ENCODE measurements at places on chromosomes 13 and 19. TPM values are rescaled to one million over a fixed set of nuclear protein-coding genes. Genes with fewer than 3 reads are reported as not detected.

The LILRB5 gene
- not detected for total RNA-seq

- no peak overlapping the region for H3K4me3 ChIP-seq
- H3K36me3 ChIP-seq, result no peaks in the 10 kb centered on the region
- H3K27me3 ChIP-seq, result peaks cover 7% of the 10 kb centered on the region
- no peaks in the 10 kb centered on the region for H3K4me1 ChIP-seq
- no peak for DNase-seq
These were observed 24.1 kb upstream of the FRY start for GRCh38 chr13:32007494-32007893.

- H3K4me3 ChIP-seq, result no peak overlapping the region
- no peak overlapping the region for H3K27ac ChIP-seq
- peaks cover 24% of the 10 kb centered on the region for H3K27me3 ChIP-seq
- peaks cover 10% of the 10 kb centered on the region for H3K4me1 ChIP-seq
- H3K36me3 ChIP-seq, result peaks cover 1% of the 10 kb centered on the region
These were observed 4.8 kb upstream of the SDHAF1 start for GRCh38 chr19:35990156-35990555.

DNA sequence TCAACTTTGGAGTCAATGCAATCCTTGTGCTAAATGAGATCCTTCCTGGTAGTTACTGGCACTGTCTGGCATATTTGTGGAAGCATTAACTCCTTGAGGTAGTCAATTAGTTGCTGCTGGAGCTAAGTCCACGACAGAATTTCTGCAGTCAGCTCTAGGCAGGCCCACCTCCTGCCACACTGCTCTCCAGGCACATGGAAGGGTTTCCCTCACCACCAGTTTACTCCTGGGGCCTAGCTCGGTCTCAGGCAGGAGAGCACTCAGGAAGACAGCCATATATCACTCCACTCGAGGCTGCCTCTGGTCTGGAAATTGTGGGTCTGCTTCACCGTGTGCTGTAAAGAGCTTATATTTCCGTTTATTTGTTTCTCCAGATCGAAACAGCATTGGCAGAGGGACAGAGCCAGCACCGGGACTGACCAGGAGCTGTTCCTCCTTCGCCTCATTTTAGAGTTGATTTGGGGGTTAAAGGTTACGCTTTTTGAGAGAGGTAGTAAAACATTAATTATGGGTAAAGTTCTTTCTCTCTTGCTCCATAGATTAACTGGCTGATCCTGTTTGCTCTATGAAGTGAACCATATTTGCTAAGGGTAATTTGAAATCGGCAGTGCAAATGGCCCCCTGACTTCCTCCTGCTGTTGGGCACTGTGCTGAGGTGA lies 20.6 kb upstream of the GTF3A start:
- no peak overlapping the region for H3K4me3 ChIP-seq
- H3K4me1 ChIP-seq, result peaks cover 1% of the 10 kb centered on the region
- DNase-seq, result no peak

Measured in activated naive CD4-positive, alpha-beta T cell treated with anti-CD3 and anti-CD28 coated beads for 36 hours (primary cell).